ENCODE measurements at places on chromosomes 3 and 15. TPM values are rescaled to one million over a fixed set of nuclear protein-coding genes. Genes with fewer than 3 reads are reported as not detected.

DNA sequence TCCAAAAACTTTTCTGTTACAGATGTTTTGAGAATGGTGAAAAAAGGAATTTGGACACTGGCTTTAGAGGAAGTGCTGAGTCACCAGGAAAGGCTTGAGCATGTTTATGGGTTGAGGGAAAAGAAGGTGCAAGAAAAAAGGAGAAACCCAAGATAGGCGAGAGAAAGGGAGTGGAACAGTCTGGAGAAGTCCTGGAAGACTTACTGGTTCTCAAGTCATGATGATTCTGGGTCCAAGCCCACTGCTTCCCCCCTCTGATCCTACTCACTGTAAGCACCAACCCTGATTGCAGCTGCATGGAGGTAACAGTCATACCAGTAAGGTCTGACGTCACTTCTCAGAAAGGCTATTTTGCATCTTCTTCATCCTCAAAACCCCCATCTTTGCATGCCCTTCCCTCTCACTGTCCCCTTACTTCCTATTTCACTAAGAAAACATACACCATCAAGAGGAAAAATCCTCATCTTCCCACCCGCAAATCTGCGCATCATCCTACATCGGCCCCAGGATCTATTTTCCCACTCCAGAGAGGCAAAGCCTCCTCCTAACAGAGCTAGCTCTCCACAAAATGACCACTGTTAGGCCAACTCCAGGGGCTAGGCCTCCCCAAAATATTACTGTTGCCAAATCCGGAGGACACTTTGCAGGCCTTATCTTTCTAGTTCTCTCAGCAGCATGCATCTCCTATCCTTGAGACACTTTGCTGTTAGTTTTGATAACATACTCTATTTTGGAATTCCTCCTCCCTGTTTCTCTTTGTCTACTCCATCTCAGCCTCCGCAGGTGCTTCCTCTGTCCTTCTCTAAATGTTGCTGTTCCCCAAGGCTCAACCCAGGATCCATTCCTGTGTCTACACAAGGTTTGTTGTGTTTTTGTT, 3.2 kb upstream of the ATP13A3 start:
- no peak for DNase-seq

GRCh38 chr3:16101295-16102186, 72.9 kb upstream of the GALNT15 start:
- DNase-seq, result no peak

GRCh38 chr3:69762768-69763229, 23.5 kb downstream of the MITF start:
- no peak for DNase-seq

GRCh38 chr3:123158330-123158729, 43.4 kb upstream of the SEC22A start:
- DNase-seq, result no peak

GRCh38 chr3:3646934-3647333, 152.3 kb upstream of the LRRN1 start:
- no peak for DNase-seq

- no peak for DNase-seq
Observed at GRCh38 chr15:37823601-37824275, 110.7 kb upstream of the TMCO5A start.

DNA sequence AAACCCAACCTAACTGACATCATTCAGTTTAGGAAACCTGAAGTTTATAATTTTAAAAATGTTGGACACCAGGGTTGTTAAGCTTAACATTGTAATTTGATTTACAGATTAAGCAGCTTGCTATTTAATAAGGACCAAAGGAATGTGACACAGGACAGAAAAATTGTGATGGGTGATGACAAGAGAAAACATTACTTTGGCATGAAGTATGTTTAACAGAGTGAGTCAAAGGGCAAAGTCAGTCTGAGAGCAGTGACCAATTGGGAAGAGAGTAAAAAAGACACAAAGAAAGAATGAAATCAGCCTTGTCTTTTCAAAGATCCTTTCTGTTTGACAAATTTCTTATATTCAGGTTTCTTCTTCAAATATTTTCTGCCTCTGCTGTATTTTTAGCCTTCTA, 1301.6 kb downstream of the SI start:
- no peak for DNase-seq

The CHRM5 gene
- total RNA-seq, result not detected

DNA sequence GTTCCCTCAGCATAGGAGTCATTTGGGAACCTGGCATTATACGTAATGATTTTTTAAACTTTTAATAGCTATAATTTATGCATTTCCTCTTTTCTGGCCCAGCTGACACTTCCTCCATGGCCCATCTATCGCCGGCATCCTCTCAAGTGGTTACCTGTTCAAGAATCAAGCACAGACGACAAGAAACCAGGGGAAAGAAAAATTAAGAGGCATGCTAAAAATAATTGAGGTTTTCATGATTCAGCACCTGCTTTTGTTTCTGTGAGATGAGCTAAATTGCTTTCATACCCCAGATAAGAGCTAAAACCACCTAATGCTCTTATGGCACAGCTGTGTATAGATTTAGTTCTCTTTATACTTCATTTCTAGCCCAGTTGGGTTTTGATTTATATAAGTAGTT, 1.7 kb downstream of the SPCS1 start:
- DNase-seq, result no peak

- no peak for DNase-seq
Observed at GRCh38 chr3:141788149-141788548, 24.9 kb downstream of the GRK7 start.

The CTXN2 gene
- total RNA-seq, result not detected

- no peak for DNase-seq
Observed at GRCh38 chr3:2684046-2684445, 426.1 kb downstream of the IL5RA start.

GRCh38 chr3:168288511-168289401, 193.0 kb upstream of the GOLIM4 start:
- no peak for DNase-seq

- no peak for DNase-seq
Observed at GRCh38 chr3:3503411-3503810, 295.8 kb upstream of the LRRN1 start.

DNA sequence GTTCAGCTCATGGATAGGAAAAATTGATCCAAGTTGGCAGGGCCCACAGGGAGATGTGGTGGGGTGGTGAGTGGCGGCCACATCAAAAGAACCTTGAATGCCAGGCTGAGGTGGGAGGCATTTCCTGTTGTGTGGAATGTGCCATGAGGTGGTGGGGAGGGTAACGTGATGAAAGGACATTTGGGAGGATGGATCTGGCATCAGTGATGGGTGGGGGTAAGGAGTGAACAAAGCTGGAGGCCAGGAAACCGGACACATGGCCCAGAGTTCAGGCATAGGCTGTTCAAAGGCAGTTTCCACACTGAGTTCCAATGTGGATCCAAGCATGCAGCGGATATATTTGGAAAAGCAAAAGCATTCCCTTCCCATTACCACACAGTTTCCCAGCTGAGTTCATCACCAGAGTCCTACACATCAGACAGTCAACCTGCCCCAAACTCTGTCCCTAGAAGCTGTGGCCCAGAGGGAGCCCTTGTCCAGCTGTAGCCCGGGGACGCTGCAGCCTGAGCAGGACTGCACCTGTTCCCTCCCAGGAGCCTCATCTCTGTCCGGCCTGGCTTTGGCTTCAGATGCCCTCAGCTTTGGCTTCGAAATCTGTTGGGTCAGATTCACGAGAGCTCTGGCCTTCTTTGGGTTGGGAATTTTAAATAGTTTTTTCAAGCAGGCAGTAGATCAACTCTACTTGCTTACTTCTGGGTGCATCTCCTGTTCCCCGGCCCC, 37.8 kb upstream of the GOLGA6B start:
- no peak for DNase-seq

- no peak for DNase-seq
Observed at GRCh38 chr3:157066335-157067098, 93.4 kb downstream of the CCNL1 start.
